ENCODE measurements at places on chromosomes 12 and 14.
A peak's percentile ranks its signal among the peaks of the same experiment; 100 is the strongest.

DNA sequence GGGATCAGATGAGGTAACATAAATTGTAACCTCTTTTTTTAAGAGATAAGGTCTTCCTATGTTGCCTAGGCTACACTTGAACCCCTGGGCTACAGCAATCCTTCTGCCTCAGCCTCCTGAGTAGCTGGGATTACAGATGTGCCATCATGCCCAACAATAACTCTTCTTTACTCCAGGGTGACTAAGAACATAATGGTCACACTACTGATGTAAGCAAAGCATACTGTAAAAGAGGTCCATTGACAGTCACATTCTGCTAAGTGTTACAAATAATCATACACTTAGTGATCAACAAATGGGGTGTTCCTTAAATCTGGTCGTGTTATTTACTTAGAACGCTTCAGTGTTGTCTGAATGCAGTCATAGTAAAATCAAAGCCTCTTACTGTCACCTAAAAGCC lies 68.9 kb downstream of the EPS8 start:
- DNase-seq: no peak

GRCh38 chr12:31533470-31533869 lies 57.5 kb downstream of the DENND5B start:
- DNase-seq: no peak

DNA sequence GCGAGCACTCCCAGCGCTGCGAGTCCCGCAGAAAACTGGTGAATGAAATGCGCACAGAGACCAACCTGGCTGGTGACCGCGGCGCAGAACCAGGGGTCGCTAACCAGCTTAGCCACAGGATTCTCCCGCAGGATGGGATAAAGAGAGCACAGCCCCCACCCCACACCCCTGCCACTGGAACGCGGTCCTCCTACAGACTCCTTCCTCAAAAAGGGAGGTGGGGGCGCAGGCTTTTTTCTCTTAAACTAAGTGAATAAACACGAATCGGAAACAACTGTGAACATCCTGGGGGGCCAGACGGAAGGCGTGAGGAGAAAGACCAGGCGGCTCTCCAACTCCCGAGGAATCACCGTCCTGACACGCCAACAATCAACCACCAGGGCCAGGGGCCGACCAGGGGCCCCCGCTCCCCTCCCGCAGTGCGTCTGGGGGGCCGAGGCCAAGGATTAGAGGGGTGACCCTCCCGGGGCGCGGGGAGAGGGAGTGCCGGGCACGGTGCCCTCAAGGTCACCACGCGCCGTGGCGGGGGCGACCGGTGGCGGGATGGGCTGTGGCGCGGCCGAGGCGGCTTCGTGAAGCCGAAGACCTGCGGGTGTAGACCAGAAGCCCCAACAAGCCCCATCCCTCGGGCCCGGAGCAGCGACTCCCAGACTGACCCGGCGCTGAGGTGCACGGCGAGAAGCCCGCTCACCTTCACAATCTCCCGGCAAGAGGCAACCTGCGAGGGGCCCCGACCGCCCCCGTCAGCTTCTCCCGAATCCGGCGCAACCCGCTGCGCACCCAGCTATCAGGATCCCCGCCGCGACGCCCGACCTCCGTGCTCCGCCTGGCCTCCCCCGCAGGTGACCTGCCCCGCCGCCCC lies 704 bp downstream of the ATP2B1 start:
- peak; percentile 14 for DNase-seq

DNA sequence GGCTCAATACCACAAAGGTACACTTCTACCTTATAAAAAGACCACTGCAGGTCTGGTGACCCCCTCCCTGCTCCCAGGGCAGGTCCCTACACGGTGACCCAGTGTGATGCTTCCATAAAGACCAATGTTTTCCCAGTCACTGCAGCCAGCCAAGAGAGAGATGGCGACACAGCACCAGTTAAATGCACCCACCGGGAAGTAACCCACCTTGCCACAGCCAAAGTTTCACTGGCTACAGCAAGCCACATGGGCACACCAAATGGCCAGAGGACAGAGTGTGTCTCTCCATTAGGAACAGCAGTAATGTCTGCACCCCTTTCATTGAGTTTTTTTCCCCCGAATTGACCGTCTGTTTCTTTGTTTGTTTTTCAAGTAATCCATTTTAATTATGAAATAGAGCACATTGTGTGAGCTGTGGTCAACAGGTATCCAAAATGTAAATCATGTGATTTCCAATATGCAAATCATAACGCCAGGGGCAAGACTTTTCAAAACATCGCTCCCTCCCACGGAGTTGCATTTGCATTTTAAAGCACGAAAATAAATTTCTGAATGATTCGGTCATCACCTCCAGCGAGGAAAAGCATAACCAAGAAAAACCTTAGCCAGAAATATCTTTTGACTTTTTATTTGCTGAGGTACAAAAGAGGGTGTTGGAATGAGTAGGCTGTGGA lies 48.9 kb upstream of the EML1 start:
- no peak for DNase-seq

DNA sequence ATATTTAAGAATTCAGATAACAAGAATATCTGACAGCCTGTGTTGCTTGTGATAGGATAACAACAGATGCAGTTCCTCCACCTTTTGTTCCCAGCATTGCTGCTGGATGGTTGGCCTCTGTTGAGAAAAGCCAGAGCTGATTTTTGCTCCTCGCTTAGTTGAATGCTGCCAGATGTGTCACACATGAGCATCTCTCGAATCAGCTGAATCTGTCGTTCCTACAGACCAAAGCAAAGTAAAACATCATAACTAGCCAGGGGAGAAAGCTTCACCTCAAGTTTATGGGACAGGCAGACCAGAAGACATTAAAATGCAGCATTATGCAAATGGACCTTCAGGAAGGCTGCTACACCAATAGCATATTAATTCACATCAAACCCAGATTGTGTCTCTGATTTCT lies 20.1 kb downstream of the RACGAP1 start:
- no peak for DNase-seq

DNA sequence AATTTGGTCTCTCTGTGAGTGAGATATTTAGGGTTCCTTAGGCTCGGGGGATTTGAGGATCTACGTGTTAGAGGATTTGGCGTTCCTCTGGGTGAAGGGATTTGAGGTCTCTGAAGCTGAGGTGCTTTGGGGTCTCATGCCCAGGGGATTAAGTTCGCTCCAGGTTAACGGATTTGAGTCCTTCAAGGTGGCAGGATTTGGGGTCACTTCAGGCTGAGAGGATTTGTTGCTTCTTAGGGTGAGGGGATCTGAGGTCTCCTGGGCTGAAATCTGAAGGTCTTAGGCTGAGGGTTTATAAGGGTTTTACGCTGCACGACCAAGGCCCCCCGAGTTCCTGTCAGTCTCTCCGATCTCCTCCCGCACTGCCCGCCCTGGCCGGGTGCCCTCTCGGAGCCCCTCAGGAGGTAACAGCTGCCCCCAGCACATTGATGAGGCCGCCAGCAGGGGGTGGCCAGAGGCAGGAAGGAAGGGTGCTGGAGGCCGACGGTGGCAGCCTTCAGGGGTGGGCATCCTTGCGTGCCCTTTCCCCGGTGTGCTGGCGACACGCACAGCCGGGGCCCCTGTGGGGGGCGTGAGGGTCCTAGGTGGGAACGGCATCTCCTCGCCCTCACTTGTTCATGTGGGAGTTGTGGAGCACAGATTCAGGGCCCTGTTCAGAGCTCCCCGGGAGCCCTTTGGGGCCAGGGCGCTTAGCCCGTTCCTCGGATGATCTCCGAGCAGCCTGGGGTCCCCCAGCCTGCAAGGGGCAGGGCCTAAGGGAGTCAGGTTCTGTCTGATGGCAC lies 14.3 kb downstream of the CEP170B start:
- no peak for DNase-seq

DNA sequence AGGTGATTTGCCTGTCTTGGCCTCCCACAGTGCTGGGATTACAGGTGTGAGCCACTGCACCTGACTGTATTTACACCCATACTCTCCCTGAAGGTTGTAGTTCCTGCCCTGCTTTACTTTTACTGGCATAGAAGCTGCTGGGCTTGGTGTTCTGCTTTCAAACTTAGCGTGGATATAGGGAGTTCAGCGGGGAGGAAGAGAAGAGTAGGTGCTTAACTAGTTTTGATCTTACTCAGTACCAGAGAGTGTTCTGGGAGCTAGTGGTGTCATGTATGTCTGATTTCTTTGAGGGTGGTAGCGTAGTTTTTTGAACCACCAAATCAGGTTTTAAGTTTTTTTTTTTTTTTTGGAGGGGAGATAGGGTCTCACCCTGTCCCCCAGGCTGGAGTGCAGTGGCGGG lies 13.8 kb downstream of the RCOR1 start:
- no peak for DNase-seq

DNA sequence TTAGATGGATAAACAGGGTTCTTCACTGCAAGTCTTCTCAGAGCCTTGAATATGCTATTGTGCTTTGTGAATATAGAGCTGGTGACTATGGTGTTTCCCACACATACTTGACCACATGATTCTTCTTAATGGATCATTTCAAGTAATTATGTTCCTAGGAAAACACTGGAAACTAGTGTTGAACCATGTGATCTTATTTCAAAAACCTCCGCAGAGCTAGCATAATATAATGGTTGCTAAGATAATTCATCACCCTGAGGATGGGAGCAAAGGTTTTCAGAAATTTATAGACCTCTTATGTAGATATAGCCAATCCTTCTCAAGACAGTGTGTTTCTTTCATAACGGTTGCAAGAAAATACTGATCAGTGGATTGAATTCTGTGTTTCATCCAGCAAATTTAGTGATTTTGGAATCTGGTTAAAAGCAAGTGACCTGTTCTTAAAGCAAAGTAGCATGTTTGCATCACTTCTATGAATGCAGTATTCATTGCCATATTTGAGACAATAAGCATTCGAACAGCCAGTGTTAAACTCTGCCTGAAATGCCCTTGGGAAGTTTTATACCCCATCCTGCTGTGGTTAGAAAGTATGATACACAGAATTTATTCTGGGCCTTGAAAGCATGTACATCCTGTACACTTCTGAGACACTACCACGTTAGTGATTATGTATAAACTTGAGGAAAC lies 341.0 kb upstream of the E2F7 start:
- no peak for DNase-seq

- no peak for DNase-seq
Observed at GRCh38 chr14:85811340-85811739, 281.4 kb downstream of the FLRT2 start.

DNA sequence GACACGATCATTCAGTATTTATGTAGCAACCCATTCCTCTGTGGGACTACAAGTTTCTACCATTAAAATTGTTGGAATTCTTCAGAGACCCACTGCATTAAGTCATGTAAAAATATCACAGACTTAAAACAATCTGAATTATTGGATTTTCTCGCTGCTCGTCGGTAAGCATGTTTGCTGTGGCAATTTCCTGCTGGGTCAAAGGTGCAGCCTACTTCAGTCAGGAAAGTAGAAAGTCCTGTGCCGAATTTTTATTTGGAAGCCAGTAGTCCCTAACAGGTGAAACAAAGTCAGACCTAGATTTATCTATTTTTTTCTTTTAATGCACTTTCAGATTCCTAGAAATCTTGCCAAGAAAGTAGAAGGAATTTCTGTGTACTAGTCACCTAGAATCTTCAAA lies 110.4 kb upstream of the MYL2 start:
- DNase-seq: no peak

- DNase-seq: peak; percentile 46
Observed at GRCh38 chr12:1593174-1594005, 991 bp downstream of the FBXL14 start.

- no peak for DNase-seq
Observed at GRCh38 chr14:68461086-68461485, 331.8 kb downstream of the ZFP36L1 start.

DNA sequence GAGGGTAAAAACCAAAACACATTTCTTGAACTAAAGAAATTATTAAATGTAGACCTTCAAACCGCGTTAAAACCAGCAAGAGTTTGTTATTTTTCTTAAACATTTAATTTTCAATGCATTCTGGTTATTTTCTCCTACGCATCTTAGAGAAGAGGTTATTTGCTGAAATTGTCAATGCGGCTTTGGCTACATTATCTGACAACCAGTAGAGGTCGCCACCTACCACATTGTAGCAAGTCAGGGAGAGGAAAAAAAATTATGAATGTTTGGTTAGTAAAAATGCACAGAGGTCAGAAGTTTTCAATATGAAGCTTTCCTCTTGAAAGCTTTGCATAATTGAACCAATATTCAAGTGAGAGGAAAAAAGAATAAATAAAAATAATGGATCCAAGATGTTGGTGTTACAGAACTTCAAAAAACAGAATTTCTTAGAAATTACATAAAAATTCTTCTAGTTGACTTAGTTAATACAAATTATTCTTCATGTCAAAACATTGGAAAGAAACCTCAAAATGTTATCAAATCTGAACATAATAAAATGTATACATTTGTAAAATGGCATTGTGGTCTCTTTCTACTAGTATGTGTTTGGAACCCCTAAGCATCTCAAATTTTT lies 159.4 kb upstream of the TMTC2 start:
- DNase-seq: no peak

- no peak for DNase-seq
Observed at GRCh38 chr12:59695379-59695778, 99.5 kb downstream of the SLC16A7 start.

DNA sequence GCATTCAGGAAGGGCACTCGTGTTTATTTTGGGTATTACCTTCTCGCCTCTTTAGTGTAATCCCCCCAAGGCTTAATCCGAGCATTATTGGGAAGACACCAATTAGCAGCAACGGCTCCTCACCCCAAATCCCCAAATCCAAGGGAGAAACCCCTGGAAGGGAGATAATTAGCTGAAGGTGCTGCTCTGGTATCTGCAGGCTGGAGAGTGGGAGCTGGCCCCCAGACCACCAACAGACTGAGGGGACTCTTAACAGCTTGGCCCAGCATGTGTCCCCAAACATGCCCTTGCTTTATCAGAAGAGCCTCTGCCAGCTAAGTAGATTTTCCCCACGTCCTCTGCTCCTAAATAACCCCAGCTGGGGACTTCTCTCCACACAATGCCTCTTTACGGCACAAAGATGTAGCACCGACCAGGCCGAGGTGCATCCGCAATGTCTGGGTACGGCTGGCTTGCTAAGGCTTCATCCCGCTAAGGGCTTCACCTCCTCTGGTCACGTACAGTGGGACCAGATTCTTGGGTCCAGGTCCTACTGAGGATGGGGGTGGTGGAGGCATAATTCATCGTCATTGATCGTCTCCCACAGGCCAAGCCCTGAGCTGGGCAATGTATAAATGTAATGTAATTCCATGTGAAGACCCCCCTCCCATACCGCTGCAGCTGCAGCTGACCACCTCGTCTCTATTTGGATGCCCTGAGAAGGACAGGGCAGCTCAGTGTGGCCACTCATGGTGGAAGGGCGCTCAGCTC lies 123.7 kb upstream of the GSC start:
- no peak for DNase-seq

DNA sequence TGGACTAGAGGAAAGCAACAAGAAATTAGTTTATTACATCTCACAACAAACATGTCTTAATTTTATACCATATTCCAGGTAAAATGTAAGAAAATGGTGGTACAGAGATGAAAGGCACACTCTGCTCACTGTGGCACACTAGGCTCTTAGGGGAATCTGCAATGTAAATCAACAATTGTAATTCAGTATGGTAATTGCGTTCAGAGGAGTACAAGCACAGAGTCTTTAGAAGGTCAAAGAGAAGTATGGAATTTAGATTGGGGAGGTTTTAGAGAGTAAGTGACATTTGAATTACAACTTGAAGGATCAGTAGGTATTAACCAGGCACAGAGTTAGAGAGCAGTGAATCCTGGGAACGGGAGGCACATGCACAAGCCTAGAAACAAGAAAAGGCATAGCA lies 694.0 kb upstream of the USP15 start:
- no peak for DNase-seq

All from T-helper 1 cell (primary cell).